ENCODE measurements at places on chromosomes 11 and 22. TPM values are rescaled to one million over a fixed set of nuclear protein-coding genes. Genes with fewer than 3 reads are reported as not detected.

DNA sequence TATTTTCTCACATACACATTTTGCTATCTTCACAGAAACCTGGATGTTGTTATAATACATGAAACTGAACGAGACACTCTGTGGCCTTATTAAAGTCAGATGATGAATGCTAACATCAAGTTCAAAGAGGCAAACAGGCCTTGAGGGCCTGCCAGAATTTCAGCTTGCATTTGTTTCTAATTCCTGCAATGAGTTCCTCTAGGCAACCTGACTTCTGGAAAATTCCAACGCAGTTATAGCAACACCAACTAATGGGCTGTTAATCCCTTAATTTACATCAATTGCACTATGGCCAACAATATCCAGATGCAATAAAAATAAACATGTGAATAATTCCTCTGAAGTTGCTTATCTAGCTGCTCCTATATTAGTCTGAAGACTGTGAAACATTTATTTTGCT is 19.1 kb downstream of the PAX6 start:
- DNase-seq, result no peak

DNA sequence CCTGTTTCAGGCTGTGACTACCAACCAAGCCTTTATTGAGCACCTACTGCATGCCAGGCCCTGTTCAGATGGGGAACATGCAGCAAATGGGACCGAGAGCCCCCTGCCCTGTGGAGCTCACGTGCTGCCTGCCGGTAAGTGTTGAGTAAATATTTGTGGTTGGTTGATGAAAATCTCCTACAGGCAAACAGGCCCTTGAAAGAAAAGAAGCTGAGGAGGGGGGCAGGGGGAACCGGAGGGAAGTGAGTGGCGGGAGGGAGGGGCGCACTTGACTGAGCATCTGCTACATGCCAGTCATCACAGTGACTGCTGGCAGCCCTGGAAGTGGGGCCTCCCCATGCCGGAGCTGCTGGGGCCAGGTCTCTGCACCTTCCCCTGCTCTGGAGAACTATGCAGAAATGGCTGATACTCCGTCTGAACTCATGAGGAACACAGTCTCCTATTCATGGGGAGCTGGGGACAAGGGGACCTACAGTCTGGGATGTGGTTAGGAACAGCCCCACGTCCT is 34.2 kb downstream of the MACROD1 start:
- no peak for DNase-seq

The TENM4 gene
- total RNA-seq, result 0.68 TPM

- no peak for DNase-seq
These were observed 4.9 kb downstream of the TSKU start for GRCh38 chr11:76787911-76788596.

The CCDC89 gene
- 0.66 TPM for total RNA-seq

DNA sequence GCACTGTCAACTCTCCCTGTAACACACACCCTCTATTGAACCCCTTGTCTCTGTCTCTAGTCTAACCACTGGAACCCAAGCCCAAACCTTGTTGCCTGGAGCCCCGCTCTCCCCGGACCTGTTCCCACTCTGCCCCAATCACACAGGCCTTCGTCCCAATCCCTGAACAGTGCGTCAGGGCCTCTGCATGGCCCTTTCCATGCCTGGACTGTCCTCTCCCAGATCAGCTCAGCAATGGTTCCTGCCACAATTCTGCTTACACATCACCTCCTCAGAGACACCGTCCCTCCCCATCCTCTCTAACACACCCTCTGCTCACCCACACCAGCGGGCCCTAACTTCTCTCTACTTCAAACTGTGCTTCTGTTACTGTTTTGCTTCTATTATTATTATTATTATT is 1.5 kb downstream of the TREH start:
- DNase-seq, result no peak

The WT1 gene
- 8.6 TPM for total RNA-seq

DNA sequence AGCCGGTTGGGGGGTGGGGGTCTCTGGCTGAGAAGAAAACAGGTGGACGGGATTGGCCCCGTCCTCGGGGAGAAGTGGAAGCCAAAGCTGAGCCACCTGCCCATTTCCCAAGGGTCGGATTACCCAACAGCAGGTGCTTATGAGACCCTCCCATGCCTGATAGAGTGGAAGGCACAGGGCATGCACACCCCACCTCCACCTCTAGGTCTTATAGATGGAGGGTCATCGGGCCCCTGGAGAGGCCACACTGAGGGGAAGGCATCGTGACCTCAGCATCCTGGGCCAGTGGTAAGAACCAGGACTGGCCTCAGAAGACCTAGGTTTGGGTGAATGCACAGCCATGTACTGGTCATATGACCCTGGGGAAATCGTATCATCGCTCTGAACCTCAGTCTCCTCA is 85.9 kb downstream of the BUD13 start:
- DNase-seq, result no peak

DNA sequence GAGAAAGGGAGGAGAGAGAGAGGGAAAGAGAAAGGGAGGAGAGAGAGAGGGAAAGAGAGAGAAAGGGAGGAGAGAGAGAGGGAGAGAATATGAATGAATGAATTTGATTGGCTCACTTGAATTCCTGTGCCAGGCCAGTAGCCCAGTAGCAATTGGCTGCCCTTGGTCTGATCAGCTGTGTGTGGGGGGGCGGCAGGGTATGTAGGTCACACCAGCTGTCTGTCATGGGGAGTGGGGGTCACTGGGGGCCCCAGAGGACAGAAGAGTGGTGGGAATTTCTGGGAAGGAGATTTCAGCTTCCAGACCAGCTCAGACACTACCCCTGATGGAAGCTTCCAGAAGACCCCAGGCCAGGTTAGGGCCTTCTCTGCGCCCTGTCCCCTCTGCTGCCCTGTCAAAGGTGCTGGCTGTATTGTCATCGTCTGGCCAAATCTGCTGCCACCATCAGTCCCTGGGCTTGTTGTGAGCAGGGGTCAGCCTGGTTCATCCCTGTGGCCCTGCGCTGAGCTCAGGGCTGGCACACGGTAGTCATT is 21.1 kb downstream of the MPPED1 start:
- DNase-seq, result no peak

DNA sequence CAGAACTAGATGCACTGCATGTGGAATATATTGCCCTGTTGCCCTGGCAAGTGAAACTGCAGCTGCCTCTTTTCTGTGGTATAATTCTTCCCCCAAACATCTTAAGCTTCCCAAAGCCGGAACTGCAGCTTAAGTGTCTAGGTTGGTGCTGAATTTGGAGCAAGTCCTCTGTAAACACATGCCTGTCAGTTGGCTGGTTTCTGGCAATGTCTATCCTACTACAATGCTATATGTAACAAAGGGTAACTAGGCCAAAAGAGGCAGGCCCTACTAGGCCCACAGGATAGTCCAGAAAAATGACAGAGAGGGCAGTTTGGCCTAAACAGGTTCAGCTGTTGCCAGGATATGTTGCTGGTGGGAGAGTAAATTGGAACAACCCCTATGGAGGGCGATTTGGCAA is 27.9 kb downstream of the ASCC2 start:
- no peak for DNase-seq

The MMP8 gene
- total RNA-seq, result 0.33 TPM

- no peak for DNase-seq
These were observed 14.8 kb downstream of the BRD1 start for GRCh38 chr22:49812838-49813237.

- DNase-seq, result no peak
These were observed 38.6 kb upstream of the CELSR1 start for GRCh38 chr22:46575911-46576555.

- no peak for DNase-seq
These were observed 25.4 kb downstream of the TENM4 start for GRCh38 chr11:79415411-79415810.

The OR4C6 gene
- not detected for total RNA-seq

DNA sequence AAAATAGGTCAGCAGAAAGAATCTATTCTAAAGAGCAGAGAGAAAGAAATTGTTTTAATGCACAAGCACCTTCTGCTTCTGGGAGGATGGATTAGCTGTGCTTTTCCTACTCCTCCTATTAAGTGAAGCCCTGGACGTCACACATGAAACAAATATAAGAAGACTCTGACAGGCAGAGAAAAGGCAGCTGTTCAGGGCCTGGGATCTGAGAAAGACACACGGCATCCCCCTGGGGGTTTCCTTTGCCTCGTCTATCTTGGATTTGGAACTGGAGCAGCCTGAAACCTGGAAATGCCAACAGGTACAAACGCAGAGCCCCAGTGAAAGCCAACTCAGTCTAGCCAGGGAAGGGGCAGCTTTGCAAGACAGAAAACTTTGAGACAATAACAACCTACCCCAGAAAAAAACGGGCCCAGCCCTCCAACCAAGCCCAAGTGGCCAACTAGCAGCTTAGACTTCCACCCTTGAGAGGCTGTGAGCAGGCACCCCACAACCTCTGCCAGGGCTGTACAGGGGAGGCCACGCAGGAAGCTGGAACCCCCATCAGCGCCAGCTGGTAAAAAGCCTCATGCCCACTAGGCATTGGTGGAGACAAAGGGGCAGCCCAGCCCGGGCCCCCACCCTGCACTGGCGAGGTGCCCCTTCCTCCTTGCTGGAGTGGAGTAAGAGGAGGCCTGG is 7.3 kb downstream of the CERK start:
- DNase-seq, result peak; percentile 65

The NAA40 gene
- total RNA-seq, result 44.8 TPM

The MS4A4A gene
- total RNA-seq, result not detected

DNA sequence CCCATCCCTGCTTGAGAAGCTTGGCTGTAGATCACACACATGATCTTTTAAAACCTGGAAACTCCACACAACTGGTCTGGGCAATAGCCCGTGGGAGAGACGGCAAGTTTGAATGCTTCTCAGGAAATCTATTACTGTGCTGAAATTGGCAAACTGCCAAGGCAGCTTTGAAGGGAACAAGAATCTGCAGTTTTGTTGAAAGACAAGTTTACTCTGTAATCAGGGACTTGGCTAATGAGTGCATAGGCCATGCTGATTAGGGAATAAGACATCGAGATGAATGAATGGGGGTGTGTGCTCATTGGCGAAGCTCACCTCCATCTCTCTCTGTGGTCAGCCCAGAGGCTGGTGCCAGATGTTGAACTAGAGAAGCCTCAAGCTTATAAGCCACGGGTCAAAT is 218.8 kb downstream of the HIPK3 start:
- peak; percentile 79 for DNase-seq

DNA sequence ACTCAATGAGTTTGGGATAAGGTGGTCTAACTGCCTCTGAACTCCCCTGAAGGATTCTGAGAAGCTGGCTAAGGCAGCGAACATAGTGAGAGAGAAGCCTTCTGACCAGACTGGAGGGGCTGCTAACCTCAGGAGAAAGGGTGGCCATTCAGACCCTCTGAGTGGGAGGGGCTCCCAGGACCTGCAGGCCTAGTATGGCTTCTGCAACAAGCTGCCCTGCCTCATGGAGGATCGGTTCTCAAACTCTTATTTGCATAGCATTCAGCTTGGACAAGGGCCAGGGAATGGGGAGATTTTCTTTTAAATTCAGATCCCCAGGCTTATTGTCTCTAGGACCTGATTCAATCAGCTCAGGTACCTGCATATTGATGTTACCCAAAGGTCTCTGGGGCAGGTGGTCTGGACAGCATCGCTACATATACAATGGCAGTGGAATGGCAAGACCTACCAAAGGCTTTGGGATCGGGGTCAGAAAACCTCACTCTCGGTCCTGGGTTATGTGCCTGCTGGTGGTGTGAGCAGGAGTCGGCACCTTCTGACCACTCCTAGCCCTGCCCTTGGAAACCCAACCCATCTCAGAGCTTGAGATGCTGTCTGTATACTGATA is 599.1 kb downstream of the BRD1 start:
- DNase-seq, result no peak

DNA sequence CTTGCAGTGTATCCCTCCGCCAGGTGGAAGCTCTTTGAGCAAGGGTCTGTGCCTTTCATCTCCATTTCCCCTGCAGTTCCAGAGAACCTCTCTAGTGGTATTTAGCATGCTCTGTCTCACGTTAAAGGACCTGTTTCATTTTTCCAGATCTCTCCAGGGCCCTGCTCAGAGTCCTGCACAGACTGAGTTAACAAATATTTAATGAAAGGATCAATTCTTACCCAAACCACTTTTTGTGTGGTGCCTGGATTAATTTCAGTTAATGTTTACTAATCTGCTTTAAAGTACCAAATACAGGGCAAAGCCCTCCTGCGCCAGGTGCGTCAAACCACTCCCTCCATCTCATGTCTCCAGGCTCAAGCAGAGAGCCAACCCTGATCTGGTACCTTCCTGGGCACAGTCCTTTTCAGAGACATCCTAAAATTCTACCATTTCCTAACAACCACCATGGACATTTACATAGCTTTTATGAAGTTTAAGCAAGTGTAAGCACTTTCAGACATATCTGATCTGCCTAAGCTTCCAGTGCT is 18.7 kb upstream of the ACER3 start:
- DNase-seq, result no peak

- peak; percentile 87 for DNase-seq
These were observed 593.7 kb downstream of the METTL15 start for GRCh38 chr11:28701760-28702449.

The CNGA4 gene
- total RNA-seq, result not detected

The ASCL2 gene
- total RNA-seq, result not detected

The CASTOR1 gene
- 5.5 TPM for total RNA-seq

DNA sequence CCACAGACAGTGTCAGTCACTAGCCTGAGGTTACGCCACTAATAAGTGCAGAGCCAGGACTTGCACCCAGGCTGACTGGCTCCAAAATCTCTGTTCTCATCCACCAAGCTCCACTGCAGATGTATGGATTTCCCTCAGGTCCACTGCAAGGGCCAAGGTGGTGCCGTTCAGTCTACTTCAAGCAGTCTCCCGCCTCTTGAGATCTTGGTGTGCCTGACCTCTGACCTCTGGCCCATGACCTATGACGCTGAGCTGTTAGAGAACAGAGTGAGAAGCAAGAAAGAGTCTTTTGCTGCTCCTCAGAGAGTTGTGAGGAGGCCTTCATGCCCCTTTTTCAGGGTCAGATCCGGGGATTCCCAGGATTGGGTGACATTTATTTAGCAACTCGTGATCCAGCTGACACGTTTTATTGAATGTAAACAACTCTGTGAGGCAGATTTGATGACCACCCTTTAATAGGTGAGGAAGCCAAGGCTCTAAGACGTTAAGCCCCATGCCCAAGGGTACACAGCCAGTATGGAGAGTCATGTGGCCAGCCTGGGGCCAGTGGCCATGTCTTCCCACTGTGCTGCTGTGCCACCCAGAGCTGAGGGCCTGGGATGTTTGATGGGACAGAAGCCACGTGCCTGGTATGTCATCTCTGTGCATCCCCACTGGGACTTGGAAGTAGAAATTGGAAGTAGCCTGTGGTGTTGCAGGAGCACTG is 25.2 kb downstream of the DCPS start:
- DNase-seq, result no peak

GRCh38 chr11:76287227-76287626 is 80.9 kb upstream of the WNT11 start:
- DNase-seq, result no peak

- no peak for DNase-seq
These were observed 184.4 kb upstream of the NARS2 start for GRCh38 chr11:78759071-78759470.

The OR5P2 gene
- not detected for total RNA-seq
